GM04504 (cell line): ENCODE measurements at places on chromosomes 5 and 9.
A peak's percentile ranks its signal among the peaks of the same experiment; 100 is the strongest.

- no peak for DNase-seq
Measured at GRCh38 chr5:53045263-53045662, 56.1 kb downstream of the ITGA2 start.

GRCh38 chr5:2741956-2742355 is 9.5 kb downstream of the IRX2 start:
- DNase-seq: no peak

DNA sequence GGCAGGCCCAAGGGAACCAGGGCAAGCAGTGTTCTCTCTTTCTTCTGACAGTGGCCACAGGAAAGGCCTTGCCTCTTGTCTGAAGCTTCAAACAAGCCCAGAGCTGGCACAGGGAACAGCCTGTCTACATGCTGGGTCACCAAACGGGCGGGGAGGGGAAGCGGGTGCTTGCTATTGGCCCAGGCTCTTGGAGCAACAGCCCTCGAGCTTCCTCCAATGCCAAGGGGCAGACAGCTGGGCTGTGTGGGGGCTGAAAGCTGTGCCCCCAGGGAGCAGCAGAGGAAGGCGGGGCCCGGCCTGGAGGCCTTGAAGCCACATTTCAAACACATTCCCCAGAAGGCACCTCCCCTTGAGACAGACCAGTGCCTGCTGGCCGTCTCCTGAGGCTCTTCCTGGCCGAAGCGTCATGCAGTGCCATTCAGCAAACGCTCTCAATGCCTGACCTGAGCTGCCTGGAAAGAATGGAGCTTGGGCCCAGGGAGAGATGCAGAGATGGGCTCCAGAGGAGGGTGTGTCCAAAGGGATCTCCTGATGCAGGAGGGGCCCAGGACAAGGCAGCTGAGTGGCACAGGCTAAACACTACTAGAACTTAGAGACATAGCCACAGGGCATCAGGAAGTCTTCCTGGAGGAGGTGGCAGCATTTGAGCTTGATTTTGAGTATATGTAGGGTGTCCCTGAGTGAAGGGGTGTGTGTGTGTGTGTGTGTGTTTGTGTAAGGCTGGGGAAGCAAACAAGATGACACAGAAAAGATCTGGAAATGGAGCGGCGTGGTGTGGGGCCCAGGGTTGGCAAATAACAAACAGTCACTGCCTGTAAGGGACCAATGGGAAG is 2.5 kb downstream of the FIBCD1 start:
- peak; percentile 32 for DNase-seq

GRCh38 chr5:8363138-8363537 is 494.2 kb downstream of the MTRR start:
- no peak for DNase-seq

DNA sequence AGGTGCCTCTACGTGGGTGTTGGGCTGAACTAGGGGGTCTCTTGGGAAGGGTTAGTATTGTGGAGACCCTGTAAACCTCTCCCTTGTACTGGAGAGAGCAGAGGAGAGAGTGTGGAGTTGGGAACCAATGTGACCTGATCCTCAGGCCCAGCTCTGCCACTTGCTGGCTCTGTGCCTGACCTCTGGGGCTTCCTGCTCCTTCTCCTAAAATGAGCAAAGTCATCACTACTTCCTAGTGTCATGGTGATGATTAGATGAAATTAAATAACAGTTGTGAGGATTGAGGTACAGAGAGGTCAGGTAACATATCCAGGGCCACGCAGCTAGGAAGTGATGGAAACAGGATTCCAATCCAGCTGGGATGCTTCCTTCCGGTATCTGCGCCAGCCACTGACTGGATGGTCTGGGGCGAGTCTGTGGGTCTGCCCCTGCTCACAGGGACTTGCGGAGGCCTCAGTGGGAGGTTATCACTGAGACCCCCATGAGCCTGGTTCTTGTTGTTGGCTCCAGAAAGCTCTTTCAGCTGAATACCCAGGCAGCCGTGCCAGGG is 9.2 kb downstream of the GALNT10 start:
- no peak for DNase-seq
